ENCODE measurements at places on chromosomes 1 and 21. TPM values are rescaled to one million over a fixed set of nuclear protein-coding genes. Genes with fewer than 3 reads are reported as not detected.

HSF2BP gene
- total RNA-seq: 2.2 TPM

DNA sequence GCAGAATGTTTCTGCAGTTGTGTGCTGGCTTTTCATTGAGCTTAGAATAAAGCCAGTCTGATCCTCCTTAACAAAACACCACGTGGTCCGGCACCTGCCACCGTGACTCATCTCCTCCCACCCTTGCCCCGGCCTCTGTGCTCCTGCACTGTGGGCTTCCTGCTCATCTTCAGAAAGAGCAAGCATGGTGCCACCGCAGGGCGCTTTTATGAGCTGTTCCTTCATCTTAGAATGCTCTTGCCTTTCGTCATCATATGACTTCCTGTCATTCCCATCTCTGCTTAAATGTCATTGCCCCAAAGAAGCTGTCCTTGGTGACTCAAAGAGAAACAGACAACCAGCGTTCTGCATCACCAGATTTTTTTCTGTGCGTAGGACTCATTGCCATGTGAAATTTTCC lies 117.8 kb downstream of the HHAT start:
- H3K4me1 ChIP-seq: no peaks in the 10 kb centered on the region
- H3K27me3 ChIP-seq: no peaks in the 10 kb centered on the region
- no peak overlapping the region for H3K4me3 ChIP-seq
- no peak for DNase-seq

DNA sequence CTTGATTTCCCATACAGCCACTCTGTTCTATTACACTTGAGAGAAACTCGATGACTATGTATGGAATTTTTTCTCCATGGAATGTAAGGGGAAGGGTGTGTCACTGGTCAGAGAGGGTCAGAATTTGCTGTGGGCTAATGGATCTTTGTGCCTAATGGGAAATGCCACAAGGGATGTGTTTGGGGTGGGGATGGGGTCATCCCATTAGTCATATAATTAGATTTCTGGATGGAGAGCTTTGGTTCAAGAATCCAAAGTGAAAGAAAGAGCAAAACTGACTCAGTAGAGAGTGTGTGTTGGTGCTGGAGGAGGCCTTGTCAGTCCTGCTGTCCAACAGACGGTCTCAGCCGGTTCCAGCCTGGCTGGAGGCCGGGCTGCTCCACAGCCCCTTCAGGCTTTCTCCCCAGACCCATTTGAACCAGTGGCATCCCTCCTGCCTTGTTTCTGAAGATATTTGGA lies 86.4 kb downstream of the LAMC2 start:
- H3K27ac ChIP-seq: no peak overlapping the region
- no peak for DNase-seq
- H3K4me3 ChIP-seq: no peak overlapping the region

DNA sequence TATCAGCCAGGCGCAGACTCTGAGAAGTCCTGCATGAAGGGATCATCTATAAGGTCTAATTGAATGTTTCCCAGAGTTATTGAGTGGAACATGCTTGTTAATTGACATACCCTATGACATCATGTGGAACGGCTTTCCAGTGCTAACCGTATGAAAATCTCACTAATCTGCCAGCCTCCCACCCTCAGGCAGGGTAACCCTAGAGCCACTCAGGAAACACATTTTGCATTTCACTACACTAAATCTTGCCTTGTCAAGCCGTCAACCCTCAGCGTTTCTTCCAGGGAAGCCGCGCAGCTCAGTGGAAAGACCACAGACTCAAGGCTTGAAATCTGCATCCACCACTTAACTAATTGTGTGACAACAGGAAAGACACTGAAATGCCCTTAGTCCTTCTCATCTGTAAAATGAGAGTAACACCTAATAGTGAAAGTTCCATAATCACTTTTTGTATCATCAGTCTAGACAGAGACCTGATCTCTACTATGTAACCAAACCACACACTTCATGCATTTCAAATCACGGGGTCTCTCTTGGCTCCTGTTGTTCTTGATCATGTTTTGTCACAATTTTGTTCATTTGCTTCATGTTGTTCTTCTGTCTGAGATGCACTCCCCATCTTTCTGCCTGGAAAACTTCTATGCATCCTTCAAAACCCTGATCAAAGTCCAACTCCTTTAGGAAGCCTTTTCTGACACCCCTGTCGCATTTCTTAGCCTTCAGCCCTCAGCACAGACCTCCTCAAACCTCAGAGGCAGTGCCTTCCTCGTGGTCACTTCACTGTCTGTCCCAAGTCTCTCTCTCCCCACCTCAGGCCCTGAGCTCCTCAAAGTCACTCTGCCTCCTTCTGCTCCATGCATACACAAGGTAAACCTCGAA lies 246.5 kb downstream of the TOMM20 start:
- no peak overlapping the region for H3K27ac ChIP-seq
- H3K4me3 ChIP-seq: no peak overlapping the region
- H3K36me3 ChIP-seq: no peaks in the 10 kb centered on the region
- H3K27me3 ChIP-seq: no peaks in the 10 kb centered on the region
- DNase-seq: no peak

GRCh38 chr1:90381598-90381997 lies 335.5 kb downstream of the BARHL2 start:
- H3K36me3 ChIP-seq: no peaks in the 10 kb centered on the region
- H3K4me1 ChIP-seq: no peaks in the 10 kb centered on the region
- H3K27ac ChIP-seq: no peak overlapping the region
- no peak overlapping the region for H3K4me3 ChIP-seq
- no peak for DNase-seq

PGBD2 gene
- total RNA-seq: 7.4 TPM

CD1D gene
- not detected for total RNA-seq

DNA sequence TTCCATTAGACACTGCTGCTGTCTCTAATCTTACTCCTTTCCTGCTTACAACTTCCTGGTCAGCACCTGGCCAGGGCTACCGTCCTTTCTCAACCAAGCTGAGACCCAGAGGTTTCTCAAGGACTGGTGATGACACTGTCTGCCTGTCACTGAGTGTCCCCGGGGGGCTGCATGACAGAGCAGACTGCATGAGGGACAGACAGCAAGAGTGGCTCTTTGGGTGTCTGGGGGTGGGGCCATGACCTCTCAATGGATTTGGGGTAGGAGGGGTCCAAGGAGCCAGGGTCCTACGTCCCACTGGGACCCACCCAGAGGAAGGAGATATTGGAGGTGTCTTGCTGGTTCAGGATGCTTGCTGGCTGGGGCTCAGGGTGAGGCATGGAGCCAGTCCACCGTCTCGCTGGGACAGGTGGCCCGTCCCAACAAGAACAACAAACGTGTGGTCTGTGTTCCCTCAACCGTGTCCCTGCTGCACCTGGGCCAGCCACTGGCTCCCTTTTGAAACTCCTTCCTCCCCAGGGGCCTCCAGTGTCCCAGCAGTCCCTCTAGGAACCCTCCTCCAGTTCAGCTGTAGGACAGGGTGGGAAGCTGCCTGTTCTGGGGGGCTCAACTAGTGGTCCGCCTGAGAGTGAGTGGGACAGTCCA lies 344.6 kb upstream of the AJAP1 start:
- DNase-seq: no peak
- H3K36me3 ChIP-seq: no peaks in the 10 kb centered on the region
- H3K4me3 ChIP-seq: no peak overlapping the region
- peaks cover 7% of the 10 kb centered on the region for H3K4me1 ChIP-seq

SPRR2D gene
- not detected for total RNA-seq

DNA sequence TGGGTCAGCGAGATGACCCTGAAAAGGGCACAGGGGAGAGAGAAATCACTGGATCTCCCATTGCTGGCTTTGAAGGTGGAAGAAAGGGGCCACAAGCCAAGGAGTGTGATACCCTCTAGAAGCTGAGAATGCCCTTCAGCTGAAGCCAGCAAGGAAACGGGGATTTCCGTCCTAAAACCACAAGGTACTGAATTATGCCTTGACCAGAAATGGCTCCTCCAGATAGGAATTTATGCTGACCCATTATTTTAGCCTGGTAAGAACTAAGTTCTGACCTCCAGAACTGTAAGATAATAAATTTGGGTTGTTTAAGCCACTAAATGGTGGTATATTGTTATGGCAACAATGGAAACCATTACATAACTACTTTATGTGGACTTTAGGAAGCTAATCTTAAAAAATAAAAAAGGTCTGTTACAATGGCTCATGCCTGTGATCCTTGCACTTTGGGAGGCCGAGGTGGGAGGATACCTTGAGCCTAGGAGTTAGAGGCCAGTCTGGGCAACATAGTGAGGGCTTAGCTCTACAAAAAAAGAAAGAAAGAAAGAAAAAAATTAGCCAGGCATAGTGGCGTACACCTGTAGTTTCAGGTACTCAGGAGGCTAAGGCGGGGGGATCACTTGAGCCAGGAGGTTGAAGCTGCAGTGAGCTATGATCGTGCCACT lies 3.6 kb upstream of the H6PD start:
- no peaks in the 10 kb centered on the region for H3K36me3 ChIP-seq
- peaks cover 40% of the 10 kb centered on the region for H3K4me1 ChIP-seq
- H3K27me3 ChIP-seq: no peaks in the 10 kb centered on the region
- H3K4me3 ChIP-seq: no peak overlapping the region
- no peak for DNase-seq
- H3K27ac ChIP-seq: no peak overlapping the region

- no peak for DNase-seq
- no peak overlapping the region for H3K27ac ChIP-seq
- H3K36me3 ChIP-seq: no peaks in the 10 kb centered on the region
- H3K4me1 ChIP-seq: no peaks in the 10 kb centered on the region
Observed at GRCh38 chr21:19122356-19122755, 718.8 kb upstream of the TMPRSS15 start.
